ENCODE measurements at places on chromosomes 3 and 15.

DNA sequence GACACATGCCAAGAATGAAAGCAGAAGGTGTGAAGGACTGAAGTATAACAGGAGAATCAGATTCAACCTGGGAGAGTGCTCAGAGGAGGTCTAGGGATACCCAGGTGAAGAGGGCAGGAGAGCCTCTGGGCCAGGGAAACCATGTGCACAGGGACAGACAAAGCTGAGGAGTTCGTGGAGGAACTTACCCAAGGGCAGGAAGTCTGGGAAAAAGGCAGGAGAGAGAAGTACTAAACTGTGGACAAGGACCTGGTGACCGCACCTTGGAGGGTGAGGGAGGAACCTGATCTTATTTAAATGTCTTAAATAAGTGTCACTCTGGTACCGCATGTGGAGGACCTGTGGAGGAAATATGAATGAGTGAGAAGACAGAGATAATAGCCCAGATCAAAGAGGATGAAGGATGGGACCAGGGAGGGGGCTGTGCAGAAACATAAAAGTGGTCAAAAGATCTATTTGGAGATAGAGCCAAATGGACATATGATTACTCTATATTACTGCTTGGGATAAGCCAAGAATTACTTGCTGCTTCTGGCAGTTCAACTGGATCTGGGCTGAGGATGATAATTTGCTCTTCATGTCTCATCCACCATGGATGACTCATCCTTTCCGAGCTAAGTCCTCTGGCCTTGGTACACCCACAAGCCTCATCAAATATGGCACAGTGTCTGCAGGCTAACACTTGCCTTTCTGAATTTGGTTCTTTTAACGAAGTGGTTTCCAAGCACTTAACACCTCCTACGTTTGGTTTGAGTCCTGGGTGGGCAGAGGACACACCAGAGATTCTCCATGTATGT lies 116.9 kb upstream of the NMNAT3 start:
- DNase-seq: no peak

- DNase-seq: no peak
Measured at GRCh38 chr15:57654153-57654852, 52.2 kb upstream of the POLR2M start.

DNA sequence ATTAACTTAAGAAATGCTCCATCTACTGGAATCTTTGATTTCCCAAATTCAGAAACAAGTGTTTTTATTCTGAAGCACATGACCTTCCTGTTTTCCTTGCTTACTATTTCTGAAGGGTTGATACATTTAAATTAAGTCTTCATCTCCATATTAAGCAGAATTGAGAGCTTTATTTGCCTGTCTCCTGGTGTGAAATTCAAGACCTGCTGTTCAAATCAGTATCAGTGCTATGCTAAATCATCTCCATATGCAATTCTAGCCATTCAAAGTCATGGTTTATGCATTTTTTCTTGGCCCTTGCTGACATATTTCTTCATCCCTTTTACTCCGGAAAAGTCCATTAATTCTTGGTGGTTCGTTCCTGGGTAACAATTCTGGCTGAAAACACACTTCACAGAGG lies 195.4 kb downstream of the ATP8B4 start:
- DNase-seq: no peak

DNA sequence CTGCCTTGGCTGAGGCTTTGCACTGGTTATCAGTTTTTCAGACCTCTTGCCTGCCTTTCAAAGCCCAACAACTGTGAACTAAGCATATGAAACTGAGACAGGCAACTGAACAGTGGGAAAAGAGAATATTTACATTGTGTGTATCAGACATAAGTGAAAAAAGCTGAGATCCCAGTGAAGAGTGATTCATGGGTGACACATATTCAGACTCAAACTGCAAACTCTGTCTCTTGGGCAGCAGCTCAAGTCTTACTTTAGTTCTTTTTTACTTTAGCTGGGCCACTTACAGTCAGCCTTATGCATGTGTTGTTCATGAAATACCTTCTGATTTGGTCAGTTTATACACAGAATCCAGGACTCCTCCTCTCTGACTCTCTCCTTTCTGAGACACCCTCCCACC lies 19.2 kb downstream of the SUCLG2 start:
- no peak for DNase-seq

- no peak for DNase-seq
Measured at GRCh38 chr15:93063796-93064690, 25.0 kb downstream of the RGMA start.

DNA sequence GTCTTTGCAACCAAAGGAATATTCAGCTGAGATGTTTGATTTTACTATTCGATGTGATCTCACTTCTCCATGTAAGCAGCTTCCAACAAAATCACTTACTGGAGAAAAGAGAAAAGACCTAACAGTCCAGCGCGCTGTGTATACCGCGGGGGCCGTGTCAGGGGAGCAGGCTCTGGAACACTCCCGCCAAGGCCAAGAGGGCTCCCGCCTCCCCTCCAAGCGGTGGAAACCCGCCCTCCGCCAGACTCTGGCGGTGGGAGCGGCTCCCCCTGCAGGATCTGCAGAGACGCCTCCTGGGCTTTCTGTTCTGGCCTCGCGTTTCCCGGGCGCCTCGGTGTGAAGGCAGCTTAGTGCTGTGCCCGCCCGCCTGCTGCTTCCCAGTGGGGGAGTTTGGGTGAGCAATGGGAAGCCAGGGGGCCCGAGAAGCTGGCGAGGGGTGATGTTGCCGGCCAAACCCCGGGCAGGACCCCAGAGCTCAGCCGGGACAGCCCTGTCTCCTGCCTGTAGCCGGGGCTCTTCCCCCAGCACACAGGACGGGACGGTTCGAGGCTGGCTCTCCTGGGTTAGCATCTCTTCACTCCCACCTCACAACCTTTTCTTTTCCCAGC lies 36.3 kb downstream of the CHST14 start:
- DNase-seq: no peak

GRCh38 chr3:102156426-102156825 lies 278.4 kb upstream of the ZPLD1 start:
- no peak for DNase-seq

DNA sequence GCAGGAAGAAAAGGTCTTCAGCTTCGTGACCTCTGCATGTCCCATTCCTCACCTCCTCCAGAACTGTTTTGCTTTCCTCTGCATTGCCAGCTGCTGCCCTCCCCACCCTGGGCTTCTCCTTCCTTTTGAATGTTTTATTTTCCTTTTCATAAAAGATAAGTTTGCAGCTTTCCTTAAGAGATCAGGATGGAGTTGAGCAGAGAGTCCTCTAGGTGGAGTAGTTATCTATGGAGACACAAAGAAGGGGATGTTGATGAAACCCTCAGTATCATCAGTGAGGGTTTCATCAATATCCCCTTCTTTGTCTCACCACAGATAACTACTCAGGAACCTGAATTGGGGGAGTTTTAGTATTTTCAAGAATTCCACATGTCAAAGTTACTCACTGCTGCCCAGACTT lies 19.0 kb upstream of the SLC25A36 start:
- DNase-seq: no peak

- no peak for DNase-seq
Measured at GRCh38 chr3:134251731-134252391, 1.2 kb upstream of the RYK start.

DNA sequence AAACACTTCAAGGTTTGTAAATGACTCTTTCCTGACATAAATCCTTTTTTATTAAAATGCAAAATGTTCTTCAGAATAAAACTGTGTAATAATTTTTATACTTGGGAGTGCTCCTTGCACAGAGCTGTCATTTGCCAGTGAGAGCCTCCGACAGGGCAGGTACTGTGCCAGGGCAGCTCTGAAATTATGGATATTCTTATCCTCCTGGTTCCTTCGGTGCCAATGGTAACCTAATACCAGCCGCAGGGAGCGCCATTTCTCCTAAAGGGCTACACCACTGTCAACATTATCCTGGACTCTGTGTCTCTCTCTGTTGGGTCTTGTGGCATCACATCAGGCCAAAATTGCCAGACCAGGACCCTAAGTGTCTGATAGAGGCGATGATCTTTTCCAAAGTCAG lies 33.0 kb downstream of the CHDH start:
- DNase-seq: no peak

GRCh38 chr3:140850210-140850955 lies 91.3 kb upstream of the SLC25A36 start:
- DNase-seq: no peak

- DNase-seq: no peak
Measured at GRCh38 chr3:44870375-44871061, 3.9 kb upstream of the TGM4 start.

DNA sequence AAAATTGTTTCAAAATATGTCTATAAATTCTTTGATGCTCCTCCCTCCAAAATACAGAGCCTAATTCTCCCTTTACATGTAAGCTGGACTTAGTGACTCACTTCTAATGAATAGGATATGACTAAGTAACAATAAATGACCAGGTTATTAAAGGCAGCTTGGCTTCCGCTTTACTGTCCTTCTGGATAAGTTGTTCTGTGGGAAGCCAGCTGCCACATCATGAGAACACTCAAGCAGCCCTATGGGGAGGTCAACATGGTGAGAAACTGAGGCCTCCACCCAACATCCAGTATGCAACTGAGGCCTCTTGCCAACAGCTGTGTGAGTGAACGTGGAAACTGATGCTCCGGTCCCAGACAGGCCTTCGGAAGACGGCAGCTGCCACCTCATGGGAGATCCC lies 247.3 kb upstream of the CHRM5 start:
- no peak for DNase-seq

DNA sequence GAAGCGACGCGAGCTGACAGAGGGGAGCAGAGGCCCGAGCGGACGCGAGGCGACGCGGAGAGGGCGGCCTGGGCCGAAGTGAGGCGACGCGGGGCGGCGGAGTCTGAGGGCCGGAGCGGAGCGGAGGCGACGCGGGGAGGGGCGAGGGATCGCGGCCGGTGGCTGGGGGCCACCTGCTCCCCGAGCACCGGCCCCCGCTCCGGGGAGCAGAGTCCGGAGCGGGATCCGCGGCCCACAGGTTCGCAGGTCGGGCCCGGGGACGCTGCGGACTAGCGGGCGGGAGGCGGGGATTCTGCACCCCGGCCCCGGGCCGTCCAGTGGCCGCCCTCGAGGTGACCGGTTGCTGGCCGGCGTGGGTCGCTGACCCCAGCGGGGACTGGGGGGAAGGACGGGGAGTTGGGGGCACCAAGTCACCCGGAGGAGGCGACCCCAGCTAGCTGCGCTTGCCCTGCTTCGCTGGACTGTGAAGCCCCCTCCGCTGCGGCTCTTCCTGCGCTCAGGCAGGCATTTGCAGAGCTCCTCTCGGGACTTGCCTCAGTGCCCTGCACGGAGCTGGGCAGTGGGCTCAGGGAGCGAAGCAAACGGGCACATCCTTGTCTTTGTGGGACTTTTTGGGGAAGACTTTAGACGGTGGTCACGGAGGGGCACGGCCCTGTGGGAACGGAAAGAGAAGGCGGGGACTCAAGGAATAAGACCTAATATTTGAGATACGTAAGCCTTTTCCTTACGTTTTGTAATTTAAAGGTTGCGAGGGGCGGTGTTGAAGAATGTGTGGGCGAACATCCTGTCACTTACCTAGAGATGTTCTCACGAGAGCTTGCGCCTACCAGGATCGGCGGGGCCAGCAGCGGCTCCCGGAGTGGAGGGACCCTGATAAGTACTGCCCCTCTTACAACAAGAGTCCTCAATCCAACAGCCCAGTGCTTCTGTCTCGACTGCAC lies 566 bp downstream of the HMCES start:
- no peak for DNase-seq

DNA sequence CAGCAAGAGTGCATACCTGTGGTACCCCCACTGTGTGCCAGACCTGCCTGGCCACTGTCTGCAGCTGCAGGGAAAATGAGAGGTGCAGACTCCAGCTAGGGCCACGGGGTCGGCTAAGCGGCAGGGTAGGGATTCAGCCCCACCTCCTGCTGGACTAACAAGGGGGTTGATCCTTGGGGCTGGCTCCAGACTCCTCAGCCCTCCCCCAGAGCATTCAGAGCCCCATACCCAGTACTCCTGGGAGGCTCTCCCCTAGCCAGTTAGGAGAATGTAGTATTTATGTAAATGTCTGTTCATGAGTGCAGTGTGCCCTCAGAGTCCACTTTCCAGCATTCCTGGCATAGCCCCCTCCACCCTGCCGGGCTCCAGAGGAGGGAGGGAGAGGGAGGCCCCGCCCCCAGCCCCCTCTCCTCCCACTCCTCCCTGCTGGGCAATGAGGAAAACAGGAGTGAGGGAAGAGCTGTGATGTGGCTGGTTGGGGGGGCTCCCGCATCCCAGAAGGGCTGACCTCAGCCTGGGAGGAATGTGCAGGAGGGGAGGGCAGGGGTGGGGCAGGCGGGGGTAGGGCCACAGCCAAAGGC lies 4.5 kb upstream of the SEMA3B start:
- no peak for DNase-seq

DNA sequence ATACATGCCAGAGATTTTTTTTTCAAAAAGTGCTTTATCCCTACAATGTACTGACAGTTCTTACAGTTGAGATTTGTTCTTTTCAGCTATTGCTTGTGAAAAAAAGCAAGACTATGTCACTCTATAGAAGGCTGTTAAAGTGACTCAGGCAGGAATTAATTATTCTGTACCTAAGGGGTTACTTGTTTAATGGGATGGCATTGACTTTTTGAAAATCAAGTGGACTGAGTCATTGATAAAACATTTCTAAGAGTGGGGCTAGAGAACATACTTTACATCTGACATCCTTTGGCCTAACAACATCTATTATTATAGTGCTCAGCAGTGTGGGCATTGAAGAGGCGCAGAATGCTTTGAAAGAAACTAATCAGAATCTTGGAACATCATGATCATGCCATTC lies 34.3 kb downstream of the INTS14 start:
- no peak for DNase-seq

DNA sequence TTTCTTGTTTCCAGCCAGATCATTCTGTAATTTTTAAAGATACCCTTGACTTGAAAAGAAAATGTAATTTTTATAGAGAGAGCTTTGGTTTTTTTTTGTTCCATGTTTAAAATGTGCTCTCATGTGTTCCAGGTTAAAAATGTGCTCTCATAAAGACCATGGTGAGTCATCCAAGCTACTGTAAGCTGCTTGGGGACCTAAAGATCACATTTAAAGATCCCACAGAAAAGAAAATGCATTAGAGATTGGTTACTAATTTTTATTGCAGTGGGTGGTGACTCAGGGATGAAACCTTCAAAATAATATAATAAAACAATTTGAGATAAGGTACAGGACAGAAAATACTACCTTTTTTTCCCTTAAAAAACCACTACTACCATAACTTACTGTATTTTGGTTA lies 11.0 kb downstream of the TCF12 start:
- no peak for DNase-seq

DNA sequence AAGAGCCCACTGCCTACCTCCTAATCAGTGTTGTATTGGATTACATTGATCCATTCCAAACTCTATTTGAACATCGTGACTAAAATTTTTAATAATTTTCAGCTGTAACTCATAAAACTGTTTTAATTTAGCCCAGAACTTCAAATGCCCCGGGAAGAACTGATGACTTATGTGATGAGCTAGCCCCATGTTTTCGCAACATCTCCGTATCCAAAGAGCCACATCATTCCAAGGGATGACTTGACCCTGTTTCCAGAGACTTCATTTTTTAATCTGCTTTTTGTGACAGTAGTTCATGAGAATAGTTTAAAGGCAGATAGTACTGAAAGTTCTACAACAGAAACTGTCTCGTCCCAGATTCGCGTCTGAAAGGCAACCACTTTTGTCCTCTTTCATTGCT lies 97.4 kb downstream of the STAC start:
- no peak for DNase-seq

GRCh38 chr3:177835008-177835407 lies 637.7 kb upstream of the TBL1XR1 start:
- DNase-seq: no peak
